ENCODE measurements at places on chromosomes 16 and 17. TPM values are rescaled to one million over a fixed set of nuclear protein-coding genes. Genes with fewer than 3 reads are reported as not detected.

Gene CCP110
- polyA plus RNA-seq: 4.2 TPM

Gene ST6GALNAC2
- 4.2 TPM for polyA plus RNA-seq

Gene CNGB1
- 0.28 TPM for polyA plus RNA-seq

Gene SULT1A2
- polyA plus RNA-seq: 1.1 TPM

Gene DOC2A
- 0.25 TPM for polyA plus RNA-seq

Gene IL21R
- 0.19 TPM for polyA plus RNA-seq

Gene CTRB2
- 31,205 TPM for polyA plus RNA-seq

Gene TP53I13
- polyA plus RNA-seq: 84.3 TPM

Gene KRTAP2-2
- polyA plus RNA-seq: not detected

Gene FTSJ3
- 21.3 TPM for polyA plus RNA-seq

Gene KRTAP4-9
- not detected for polyA plus RNA-seq

Gene SMARCD2
- 91.2 TPM for polyA plus RNA-seq

Gene SLC47A2
- not detected for polyA plus RNA-seq

Gene NGFR
- 55.6 TPM for polyA plus RNA-seq

Gene HOXB1
- polyA plus RNA-seq: not detected

Gene SLC2A4
- polyA plus RNA-seq: 41.8 TPM

Gene PAFAH1B1
- 38.7 TPM for polyA plus RNA-seq

Data from adipose tissue (tissue), 3 donors.